ENCODE measurements at places on chromosomes 5 and 9. TPM values are rescaled to one million over a fixed set of nuclear protein-coding genes. Genes with fewer than 3 reads are reported as not detected.
A peak's percentile ranks its signal among the peaks of the same experiment; 100 is the strongest.

DNA sequence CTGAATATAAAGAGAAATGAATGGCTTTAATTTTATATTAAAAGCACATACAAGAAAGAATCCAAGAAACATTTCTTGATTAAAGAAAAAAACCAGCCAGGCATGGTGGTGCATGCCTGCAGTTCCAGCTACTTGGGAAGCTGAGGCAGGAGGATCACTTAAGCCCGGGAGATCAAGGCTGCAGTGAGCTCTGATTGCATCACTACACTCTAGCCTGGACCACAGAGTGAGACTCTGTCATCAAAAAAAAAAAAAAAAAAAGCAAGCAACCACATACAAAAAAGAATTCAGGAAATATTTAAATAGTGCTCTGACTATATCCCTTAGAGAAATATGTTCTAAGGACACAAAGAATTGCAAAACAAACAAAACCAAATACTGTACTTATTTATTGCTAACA is 2.5 kb upstream of the PLAC8L1 start:
- H3K4me3 ChIP-seq, result no peak overlapping the region
- no peak for DNase-seq

DNA sequence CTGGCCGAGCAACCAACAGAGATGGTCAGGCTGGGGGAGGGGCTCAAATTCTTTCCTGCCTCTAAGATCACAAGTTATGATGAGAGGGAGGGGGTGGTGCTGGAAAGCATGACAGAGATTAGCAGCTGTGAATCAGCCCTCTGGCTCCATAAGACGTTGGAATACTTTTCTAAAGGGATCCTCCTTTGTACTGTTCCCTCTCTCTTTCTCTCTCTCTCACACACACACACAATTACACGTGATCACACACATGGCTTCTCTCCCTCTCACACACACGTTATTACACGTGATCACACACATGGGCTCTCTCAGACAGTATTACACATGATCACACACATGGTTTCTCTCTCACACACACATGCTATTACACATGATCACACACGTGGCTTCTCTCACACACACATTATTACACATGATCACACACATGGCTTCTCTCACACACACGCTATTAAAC is at the start of gene SLC45A2:
TSS of gene SLC45A2 (minus strand) at position 23 of the 454 bp plus-strand sequence. CDS start 110 bp downstream, outside the sequence.
- DNase-seq, result no peak
- no peak within 1 kb of the TSS for H3K4me3 ChIP-seq
- no peaks in the 10 kb centered on the region for H3K4me1 ChIP-seq
- no peak within 1 kb of the TSS for H3K27ac ChIP-seq
- H3K27me3 ChIP-seq, result no peaks in the 10 kb centered on the region

- no peaks in the 10 kb centered on the region for H3K4me1 ChIP-seq
- no peak overlapping the region for H3K27ac ChIP-seq
- no peak overlapping the region for H3K4me3 ChIP-seq
- H3K27me3 ChIP-seq, result peaks cover 3% of the 10 kb centered on the region
- H3K36me3 ChIP-seq, result no peaks in the 10 kb centered on the region
These were observed 8.9 kb upstream of the NUP214 start for GRCh38 chr9:131116281-131117120.

- H3K4me3 ChIP-seq, result no peak overlapping the region
- H3K27ac ChIP-seq, result no peak overlapping the region
- no peak for DNase-seq
- no peaks in the 10 kb centered on the region for H3K4me1 ChIP-seq
These were observed 216.8 kb upstream of the TBC1D2 start for GRCh38 chr9:98472216-98472615.

DNA sequence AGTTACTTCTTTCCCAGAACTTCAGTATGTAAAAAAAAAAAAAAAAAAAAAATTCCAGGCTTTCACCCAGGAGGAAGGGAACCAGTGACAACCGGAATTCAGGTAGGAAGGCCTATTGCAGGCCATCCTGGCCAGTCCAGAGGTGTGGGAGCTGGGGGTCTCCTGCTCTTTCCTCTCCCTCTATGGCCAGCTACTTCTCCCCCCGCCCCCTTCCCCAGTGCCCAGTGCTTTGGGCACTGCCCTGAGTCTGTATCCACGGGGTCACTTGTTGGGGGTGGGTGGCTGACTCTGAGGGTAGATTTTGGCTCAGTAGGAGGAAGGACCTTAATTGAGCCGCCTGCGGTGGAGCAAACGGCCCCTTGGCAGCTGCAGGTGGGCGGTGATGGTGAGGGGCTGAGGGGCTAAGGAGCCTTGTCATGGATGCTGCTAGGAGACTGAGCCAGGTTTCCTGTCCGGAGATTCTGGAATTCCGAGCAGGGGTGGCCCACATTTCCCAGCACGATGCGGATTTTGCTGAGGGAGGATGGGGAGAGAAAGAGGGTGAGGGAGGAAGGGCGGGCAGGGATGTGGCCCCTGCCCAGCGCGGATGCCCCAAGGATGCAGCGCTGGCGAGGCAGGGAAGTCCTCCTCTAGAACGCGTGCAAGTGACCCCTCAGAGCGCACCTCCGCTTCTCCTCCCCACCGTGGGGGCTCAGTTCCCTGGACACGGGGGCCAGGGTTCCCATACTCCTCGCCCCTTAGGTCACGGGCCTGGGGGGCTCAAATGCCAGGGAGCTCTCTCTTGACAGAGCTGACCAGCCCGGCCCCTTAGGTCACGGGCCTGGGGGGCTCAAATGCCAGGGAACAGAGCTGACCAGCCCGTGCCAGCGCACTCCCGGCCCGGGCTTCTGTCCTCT is 1.2 kb upstream of the PHF2 start:
- peaks cover 24% of the 10 kb centered on the region for H3K4me1 ChIP-seq
- DNase-seq, result no peak
- H3K27me3 ChIP-seq, result no peaks in the 10 kb centered on the region
- H3K4me3 ChIP-seq, result peak overlapping the region; percentile 44
- H3K36me3 ChIP-seq, result no peaks in the 10 kb centered on the region

DNA sequence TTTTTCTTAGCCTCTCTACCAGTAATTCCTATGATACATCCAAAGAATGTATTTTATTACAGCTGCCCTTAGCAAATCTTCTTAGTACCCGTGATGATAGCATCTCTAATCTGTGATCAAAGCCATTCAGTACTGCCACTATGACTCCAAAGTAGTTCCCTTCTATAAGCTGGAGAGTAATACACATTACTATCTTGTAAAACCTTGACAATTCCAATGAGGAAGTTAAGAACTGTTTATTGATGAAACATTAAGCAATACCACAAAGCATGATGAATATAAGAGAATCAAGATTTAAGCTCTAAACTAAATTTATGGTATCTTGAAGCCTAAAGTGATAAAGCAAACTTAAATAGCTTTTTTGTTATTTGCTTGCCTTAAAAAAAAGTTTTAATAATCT is 86.1 kb downstream of the SMIM23 start:
- peaks cover 91% of the 10 kb centered on the region for H3K36me3 ChIP-seq
- no peaks in the 10 kb centered on the region for H3K4me1 ChIP-seq
- no peak overlapping the region for H3K4me3 ChIP-seq
- no peaks in the 10 kb centered on the region for H3K27me3 ChIP-seq
- H3K27ac ChIP-seq, result no peak overlapping the region

DNA sequence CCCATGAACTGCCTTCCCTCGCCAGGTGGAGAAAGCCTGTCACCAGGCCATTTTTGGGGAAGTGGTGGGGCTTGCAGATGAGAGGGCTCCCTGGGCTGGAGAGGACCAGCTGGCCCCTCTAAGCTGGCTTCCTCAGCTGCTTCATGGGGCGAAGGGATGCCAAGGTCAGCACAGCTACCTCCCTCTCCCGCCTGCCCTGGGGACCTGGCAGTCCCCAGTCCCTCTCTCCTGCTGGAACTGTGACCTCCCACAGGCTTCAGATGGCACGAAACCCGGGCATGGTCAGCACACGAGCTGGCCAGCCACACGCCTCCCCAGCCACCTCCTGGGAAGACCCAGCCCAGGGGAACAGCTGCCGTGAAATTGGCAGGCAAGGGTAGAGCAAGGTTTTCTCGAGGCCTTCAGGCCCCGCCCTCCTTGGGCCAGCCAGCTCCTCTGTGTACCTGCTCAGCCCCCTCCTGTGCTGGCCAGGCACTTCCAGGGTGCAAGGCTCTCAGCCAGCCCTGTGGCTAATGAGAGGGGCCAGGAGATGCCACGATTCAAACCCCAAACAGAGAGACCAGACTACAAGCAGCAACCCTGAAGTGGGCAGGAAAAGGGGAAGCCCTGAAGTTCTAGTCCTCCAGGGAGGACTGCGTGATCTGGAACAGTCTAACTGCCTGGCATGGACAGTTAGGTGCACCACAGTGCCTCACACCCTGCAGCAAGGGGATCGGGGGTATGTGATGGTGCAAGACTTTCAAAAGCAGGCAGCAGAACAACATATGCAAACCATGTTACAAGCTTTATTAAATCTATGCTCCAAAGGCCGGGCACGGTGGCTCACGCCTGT is 12.9 kb downstream of the PLPP7 start:
- H3K27me3 ChIP-seq, result no peaks in the 10 kb centered on the region
- H3K4me3 ChIP-seq, result no peak overlapping the region
- H3K27ac ChIP-seq, result no peak overlapping the region
- DNase-seq, result no peak
- H3K4me1 ChIP-seq, result no peaks in the 10 kb centered on the region
- no peaks in the 10 kb centered on the region for H3K36me3 ChIP-seq

GRCh38 chr5:6026766-6027406 is 351.5 kb downstream of the MED10 start:
- no peaks in the 10 kb centered on the region for H3K4me1 ChIP-seq
- no peaks in the 10 kb centered on the region for H3K36me3 ChIP-seq
- no peak overlapping the region for H3K4me3 ChIP-seq
- no peaks in the 10 kb centered on the region for H3K27me3 ChIP-seq
- no peak for DNase-seq

- DNase-seq, result no peak
- no peaks in the 10 kb centered on the region for H3K4me1 ChIP-seq
- H3K27ac ChIP-seq, result no peak overlapping the region
- no peak overlapping the region for H3K4me3 ChIP-seq
- no peaks in the 10 kb centered on the region for H3K36me3 ChIP-seq
- no peaks in the 10 kb centered on the region for H3K27me3 ChIP-seq
These were observed 14.7 kb upstream of the LARP1 start for GRCh38 chr5:154740483-154740882.

GRCh38 chr5:63602971-63603370 is 359.3 kb downstream of the HTR1A start:
- no peak overlapping the region for H3K4me3 ChIP-seq
- no peak for DNase-seq
- H3K4me1 ChIP-seq, result no peaks in the 10 kb centered on the region

- no peaks in the 10 kb centered on the region for H3K36me3 ChIP-seq
- no peak for DNase-seq
- no peaks in the 10 kb centered on the region for H3K27me3 ChIP-seq
These were observed 63.1 kb upstream of the CD180 start for GRCh38 chr5:67259548-67260215.

DNA sequence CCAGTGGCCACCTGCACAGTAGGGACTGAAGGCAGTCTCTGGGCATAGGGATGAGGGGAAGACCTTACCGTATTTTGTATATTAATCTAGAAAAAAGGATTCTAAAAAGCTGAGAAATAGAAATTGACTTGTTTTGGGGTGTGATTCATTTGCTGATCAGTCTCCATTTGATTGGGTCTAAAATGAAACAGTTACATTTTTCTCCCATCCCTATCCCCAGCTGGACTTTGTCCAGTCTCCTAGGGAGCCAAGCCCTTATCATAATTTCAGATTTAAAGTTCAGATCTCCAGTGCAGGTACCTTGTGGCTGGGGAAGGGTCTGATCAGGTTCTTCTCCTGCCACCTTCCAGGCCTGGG is 240.8 kb downstream of the FANCC start:
- H3K4me1 ChIP-seq, result no peaks in the 10 kb centered on the region
- DNase-seq, result no peak
- no peaks in the 10 kb centered on the region for H3K27me3 ChIP-seq
- no peaks in the 10 kb centered on the region for H3K36me3 ChIP-seq

DNA sequence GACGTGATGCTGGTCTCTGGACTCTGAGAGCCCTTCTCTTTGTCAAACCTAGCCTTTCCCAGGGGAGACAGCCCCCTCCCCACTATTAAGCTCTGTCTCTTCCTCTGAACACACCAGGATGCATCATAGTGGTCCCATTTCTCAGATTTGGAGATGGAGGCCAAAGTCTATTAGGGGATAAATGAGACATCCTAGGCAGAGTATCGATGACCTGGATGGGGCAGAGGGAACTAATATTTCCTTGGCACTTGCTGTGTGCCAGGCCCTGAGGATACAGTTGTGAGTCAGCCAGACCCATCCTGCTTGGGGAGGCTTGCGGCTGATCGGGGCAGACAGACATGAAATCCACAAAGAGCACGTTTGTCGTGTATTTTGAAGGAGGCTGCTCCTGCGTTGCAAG is 5.2 kb downstream of the DNM1 start:
- no peaks in the 10 kb centered on the region for H3K36me3 ChIP-seq
- peaks cover 13% of the 10 kb centered on the region for H3K27me3 ChIP-seq
- no peak overlapping the region for H3K4me3 ChIP-seq
- H3K27ac ChIP-seq, result no peak overlapping the region
- peaks cover 9% of the 10 kb centered on the region for H3K4me1 ChIP-seq
- DNase-seq, result no peak

GRCh38 chr9:107810461-107810961 is 320.9 kb upstream of the KLF4 start:
- no peak overlapping the region for H3K27ac ChIP-seq
- H3K4me1 ChIP-seq, result no peaks in the 10 kb centered on the region
- H3K4me3 ChIP-seq, result no peak overlapping the region
- no peak for DNase-seq
- no peaks in the 10 kb centered on the region for H3K36me3 ChIP-seq

GRCh38 chr5:180212363-180213255 is 3.6 kb upstream of the RASGEF1C start:
- H3K27me3 ChIP-seq, result peaks cover 14% of the 10 kb centered on the region
- DNase-seq, result no peak
- no peak overlapping the region for H3K4me3 ChIP-seq
- peaks cover 8% of the 10 kb centered on the region for H3K4me1 ChIP-seq

DNA sequence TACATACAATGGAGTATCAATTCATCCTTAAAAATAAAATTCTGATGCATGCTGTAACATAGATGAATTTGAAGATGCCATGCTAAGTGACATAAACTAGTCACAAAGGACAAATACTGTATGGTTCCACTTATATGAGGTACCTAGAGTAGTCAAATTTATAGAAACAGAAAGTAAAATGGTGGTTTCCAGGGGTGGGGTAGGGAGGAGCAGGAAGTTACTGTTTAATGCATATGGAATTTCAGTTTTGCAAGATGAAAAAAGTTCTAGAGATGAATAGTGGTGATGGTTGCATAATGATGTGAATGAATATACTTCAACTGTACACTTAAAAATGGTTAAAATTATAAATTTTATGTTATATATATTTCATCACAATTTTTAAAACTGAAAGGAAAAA is 57.3 kb upstream of the FNIP1 start:
- peaks cover 3% of the 10 kb centered on the region for H3K27me3 ChIP-seq
- H3K36me3 ChIP-seq, result no peaks in the 10 kb centered on the region
- H3K27ac ChIP-seq, result peak overlapping the region; percentile 25
- H3K4me3 ChIP-seq, result no peak overlapping the region
- no peak for DNase-seq

GRCh38 chr5:59212596-59212995 is 629.7 kb downstream of the RAB3C start:
- no peak for DNase-seq
- no peaks in the 10 kb centered on the region for H3K36me3 ChIP-seq
- no peaks in the 10 kb centered on the region for H3K4me1 ChIP-seq
- H3K4me3 ChIP-seq, result no peak overlapping the region

GRCh38 chr5:94849821-94850736 is 231.6 kb downstream of the SLF1 start:
- H3K4me3 ChIP-seq, result no peak overlapping the region
- H3K36me3 ChIP-seq, result no peaks in the 10 kb centered on the region

The LCN15 gene
- total RNA-seq, result not detected

The GGTA1 gene
- 0.87 TPM for total RNA-seq

The IFNA10 gene
- not detected for total RNA-seq

The PCAT7 gene
- not detected for total RNA-seq
